Esophagus muscularis mucosa (tissue), 4 donors: ENCODE measurements at places on chromosomes 16 and 17. TPM values are rescaled to one million over a fixed set of nuclear protein-coding genes. Genes with fewer than 3 reads are reported as not detected.

DNA sequence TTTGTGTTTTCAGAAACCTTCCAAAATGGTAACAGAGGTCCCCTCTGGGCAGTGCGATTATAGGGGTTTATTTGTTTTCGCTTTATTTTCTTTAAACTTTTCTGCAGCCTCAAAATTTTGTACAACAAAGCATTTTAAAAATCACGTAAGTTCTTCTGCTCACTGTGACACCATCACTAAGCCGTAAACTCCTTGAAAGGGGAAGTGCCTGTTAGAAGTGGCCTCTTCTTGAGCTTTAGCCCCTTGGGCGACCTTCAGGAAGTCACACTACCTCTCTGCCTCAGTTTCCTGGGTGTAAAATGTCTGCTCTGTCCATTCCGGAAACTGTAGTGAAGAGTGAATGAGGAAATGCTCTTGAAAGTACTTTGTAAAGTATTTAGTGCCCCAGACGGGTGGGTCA is 26.6 kb downstream of the ARHGAP27 start:
- DNase-seq = no peak

DNA sequence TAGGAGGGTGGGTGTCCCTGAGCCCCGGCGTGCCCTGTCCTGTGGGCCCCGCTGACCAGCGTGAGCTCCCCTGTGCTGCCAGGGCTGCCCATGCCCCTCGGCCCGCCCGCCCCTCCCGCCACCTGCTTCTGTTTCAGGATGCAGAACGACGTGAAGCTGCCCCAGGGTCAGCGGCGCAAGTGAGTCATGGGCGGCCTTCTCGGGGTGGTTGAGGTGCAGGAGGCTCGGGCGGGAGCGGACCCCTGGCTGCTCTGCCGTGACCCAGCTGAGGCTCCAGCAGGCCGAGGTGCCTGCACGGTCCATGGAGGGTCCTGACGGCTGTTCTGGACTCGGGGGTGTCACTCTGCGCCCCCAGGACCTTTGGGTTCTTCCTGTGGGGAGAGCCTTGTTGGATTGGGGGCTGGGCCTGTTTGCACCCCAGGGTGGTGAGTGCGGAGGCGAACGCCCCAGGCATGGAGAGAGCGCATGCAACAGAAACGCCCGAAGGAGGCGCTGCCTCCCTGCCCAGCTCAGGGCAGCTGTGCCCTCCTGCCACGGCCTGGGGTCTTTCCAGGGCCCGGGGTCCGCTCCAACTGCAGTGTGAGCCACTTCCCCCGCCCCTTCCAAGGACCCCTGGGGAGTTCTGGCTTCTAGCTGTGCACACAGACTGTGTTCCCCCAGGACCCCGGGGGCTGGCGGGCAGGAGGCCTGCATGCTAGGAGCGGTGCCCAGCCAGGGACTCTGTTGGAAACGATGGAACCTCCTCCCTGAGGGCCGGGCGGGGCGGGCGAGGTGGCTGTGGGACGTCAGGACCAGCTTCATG is 4.0 kb downstream of the SLC25A10 start:
- DNase-seq = no peak

GRCh38 chr16:26186091-26186615 is 494.4 kb downstream of the HS3ST4 start:
- DNase-seq = no peak

- no peak for DNase-seq
Observed at GRCh38 chr16:56339431-56340195, 85.7 kb downstream of the AMFR start.

GRCh38 chr16:4868535-4868934 is 21.3 kb downstream of the UBN1 start:
- no peak for DNase-seq

SHISA6 gene
- total RNA-seq = 1.6 TPM

DNA sequence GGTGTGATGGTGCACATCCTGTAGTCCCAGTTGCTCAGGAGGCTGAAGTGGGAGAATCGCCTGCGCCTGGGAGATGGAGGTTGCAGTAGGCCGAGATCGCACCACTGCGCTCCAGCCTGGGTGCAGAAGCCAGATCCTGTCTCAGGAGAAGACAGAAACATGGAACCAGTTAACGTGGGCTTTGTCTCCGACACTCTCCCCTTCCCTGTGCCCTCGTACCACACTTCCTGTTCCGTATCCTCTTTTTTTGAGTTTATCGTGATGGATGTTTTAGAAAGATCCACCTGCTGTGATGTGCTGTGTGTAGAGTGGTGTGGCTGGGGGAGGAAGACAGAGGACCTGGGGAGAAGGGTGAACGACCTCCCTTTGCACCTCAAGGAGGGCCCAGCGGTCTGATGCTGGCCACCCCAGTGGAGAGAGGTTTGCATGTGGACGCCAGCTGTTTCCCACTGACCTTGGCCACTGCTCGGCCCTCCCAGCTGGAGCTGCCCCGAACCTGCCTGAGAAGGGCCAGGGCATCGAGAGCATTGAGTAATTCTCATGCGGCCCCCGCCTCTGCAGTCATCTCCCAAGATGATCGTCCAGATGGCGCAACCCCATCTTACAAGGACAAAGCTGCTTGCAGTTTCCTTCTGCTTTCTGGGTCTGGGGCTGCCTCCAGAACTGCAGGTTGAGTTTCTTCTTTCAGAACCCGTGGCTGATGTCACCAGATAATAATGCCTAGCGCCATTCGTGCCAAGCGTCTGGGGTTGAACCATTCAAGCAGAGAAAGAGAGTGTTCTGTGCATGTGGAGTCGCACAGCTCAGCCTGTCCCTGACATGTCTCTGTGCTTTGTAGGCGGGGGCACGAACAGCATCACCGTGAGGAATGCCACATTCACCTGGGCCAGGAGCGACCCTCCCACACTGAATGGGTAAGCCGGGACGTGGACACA is 126.3 kb downstream of the ABCC1 start:
- no peak for DNase-seq

PHLPP2 gene
- total RNA-seq = 19.7 TPM
